ENCODE measurements at places on chromosomes 16 and 17.

DNA sequence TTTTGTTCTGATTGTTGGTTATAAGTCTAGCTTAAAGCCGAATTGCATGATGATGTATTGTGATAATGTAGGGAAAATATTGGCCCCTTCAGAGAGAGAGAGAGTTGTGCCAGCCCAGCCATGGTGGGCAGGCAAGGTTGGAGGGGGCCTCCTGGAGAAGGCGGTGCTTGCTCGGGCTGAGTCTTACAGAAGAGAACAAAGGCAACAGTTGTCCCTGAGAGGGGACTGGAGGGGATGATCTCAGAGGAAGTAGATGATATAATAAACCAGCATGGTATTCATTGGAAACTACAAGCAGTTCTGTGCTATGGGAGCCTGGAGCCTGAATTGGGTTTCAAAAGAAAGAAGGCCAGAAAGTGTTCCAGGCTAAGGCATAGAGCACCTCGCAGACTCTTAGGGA is 173.8 kb downstream of the RPTOR start:
- H3K4me3 ChIP-seq = no peak overlapping the region
- no peak overlapping the region for H3K27ac ChIP-seq
- H3K27me3 ChIP-seq = no peaks in the 10 kb centered on the region
- peaks cover 33% of the 10 kb centered on the region for H3K4me1 ChIP-seq
- H3K36me3 ChIP-seq = peaks cover 2% of the 10 kb centered on the region

GRCh38 chr17:34484193-34484733 is 95.1 kb upstream of the TMEM132E start:
- H3K4me1 ChIP-seq = no peaks in the 10 kb centered on the region
- no peak for DNase-seq
- no peak overlapping the region for H3K27ac ChIP-seq
- no peak overlapping the region for H3K4me3 ChIP-seq
- H3K36me3 ChIP-seq = no peaks in the 10 kb centered on the region
- H3K27me3 ChIP-seq = peaks cover 4% of the 10 kb centered on the region

DNA sequence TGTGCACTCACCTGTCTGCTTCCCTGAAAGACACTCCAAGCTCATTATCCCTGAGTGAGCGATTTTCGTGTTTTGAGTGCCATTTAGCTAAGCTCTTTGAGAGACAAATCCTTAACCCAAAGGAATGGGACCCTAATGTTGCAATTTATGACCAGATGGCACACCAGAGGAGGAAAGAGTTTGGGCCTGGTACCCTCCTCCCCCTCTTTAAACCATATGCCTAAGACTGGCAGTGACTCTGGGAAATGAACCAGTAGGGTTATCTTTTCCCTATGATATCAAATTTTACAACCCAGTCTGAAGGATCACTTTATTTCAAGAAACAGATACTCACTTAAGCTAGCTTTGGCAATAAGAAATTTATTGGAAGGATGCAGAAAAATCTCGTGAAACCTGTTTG is 550.4 kb downstream of the TOX3 start:
- H3K4me3 ChIP-seq = no peak overlapping the region
- no peaks in the 10 kb centered on the region for H3K4me1 ChIP-seq
- peaks cover 2% of the 10 kb centered on the region for H3K27me3 ChIP-seq
- no peak for DNase-seq
- no peaks in the 10 kb centered on the region for H3K36me3 ChIP-seq

- DNase-seq = peak; percentile 42
- H3K4me1 ChIP-seq = no peaks in the 10 kb centered on the region
- H3K27ac ChIP-seq = no peak overlapping the region
- no peak overlapping the region for H3K4me3 ChIP-seq
- H3K27me3 ChIP-seq = peaks cover 3% of the 10 kb centered on the region
Observed at GRCh38 chr17:8991514-8992285, 26.2 kb upstream of the PIK3R5 start.

- peaks cover 9% of the 10 kb centered on the region for H3K27me3 ChIP-seq
- no peak for DNase-seq
- no peak overlapping the region for H3K4me3 ChIP-seq
Observed at GRCh38 chr17:58309918-58310259, 18.7 kb downstream of the TSPOAP1 start.

DNA sequence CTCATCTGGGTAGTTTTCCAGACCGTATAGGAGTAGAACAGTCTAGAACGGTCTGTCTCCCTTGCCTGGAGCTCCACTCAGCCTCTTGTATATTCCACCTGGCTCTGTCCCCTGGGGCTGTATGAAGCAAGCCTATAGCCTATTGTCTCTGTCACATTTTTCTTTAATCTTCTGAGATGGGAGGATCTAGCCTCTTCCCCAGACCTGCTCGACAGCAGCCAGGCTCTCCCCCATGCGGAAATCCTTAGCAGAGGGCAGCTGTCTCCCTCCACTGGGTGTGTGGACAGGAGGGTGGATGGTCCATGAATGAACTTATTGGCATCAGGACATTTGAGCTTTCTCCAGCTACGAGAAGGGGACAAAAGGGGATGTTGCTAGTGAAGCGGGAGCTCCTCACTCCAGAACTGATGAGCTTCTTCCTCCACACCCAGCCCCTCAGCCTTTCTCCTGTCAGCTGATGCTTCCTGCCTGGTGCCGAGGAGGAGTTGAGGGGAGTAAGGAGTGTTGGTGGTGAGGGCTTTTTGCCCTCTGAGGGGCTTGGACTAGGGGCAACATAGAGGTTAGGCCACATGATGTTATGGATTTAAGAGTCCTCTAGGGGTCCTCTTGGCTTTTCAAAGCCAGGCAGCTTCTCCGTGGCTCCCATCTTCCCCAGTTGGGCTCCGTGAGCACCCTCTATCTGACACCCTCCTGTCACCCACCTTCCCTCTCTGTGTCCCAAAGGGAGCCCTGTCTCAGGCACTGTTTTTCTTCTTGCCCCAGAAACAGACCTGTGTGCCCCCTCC is 28.0 kb downstream of the ARHGAP23 start:
- peaks cover 62% of the 10 kb centered on the region for H3K4me1 ChIP-seq
- H3K4me3 ChIP-seq = peak overlapping the region; percentile 95
- peaks cover 3% of the 10 kb centered on the region for H3K27me3 ChIP-seq

GRCh38 chr16:82287937-82288336 is 117.9 kb upstream of the MPHOSPH6 start:
- no peaks in the 10 kb centered on the region for H3K36me3 ChIP-seq
- H3K4me1 ChIP-seq = no peaks in the 10 kb centered on the region
- H3K4me3 ChIP-seq = no peak overlapping the region
- no peak overlapping the region for H3K27ac ChIP-seq

DNA sequence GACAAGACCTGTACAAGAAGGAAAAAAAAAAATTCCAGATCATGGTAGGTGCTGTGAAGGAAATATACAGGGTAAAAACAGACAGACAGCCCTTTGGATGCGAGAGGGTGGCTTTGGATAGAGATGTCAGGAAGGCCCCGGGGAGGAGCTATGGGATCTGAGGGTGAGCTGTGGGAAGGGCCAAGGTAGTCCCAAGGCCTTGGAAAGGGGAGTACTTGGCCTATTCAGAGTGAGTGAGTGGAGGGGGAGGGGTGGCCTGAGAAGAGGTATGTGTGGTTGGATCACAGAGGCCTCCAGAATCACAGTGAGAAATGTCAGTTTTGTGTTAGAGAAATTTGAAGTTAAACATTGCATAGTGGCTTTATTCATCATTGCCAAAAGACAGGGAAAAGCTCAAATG is 31.2 kb upstream of the AKTIP start:
- no peak for DNase-seq
- no peaks in the 10 kb centered on the region for H3K4me1 ChIP-seq
- no peak overlapping the region for H3K27ac ChIP-seq
- H3K4me3 ChIP-seq = no peak overlapping the region
- H3K27me3 ChIP-seq = peaks cover 11% of the 10 kb centered on the region
- H3K36me3 ChIP-seq = no peaks in the 10 kb centered on the region

DNA sequence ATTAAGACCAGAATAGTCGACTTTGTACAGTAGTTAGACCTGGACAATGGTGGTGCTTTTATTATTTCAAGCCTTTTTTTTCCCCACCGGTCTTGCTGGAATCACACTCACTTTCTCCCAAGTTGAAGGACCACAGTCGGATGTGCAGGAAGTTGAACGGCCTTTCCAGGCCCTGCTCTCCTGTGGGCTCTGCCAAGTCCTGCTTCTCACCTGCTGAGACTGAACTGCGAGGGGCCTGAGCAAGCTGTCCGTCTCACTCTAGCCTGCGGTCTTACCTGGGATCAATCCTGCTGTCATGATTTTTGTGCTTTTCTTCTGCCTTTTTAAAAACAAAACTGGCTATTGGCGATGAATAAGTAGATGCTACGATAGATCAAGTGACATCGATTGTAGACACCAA is 1.3 kb downstream of the TLCD3A start:
- H3K4me1 ChIP-seq = peaks cover 23% of the 10 kb centered on the region
- DNase-seq = no peak
- H3K27ac ChIP-seq = peak overlapping the region; percentile 86

DNA sequence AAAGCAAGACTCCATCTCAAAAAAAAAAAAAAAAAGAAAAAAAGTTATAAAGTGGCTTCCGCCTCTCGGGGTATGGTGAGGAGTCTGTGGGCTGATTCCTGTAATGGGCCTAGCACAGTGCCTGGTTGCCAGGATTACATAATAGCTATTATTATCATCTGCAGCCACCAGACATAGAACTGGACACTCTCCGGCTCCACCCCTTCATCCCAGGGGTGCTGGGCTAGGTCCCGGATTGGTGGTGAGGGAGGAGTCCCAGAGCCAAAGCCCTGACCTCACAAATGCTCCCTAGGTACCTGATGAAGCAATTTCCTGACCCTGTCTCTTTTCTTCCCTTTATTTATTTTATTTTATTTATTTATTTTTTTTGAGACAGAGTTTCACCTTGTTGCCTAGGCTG is 11.6 kb upstream of the ADGRG1 start:
- no peak overlapping the region for H3K4me3 ChIP-seq
- no peak for DNase-seq
- H3K27me3 ChIP-seq = peaks cover 7% of the 10 kb centered on the region

DNA sequence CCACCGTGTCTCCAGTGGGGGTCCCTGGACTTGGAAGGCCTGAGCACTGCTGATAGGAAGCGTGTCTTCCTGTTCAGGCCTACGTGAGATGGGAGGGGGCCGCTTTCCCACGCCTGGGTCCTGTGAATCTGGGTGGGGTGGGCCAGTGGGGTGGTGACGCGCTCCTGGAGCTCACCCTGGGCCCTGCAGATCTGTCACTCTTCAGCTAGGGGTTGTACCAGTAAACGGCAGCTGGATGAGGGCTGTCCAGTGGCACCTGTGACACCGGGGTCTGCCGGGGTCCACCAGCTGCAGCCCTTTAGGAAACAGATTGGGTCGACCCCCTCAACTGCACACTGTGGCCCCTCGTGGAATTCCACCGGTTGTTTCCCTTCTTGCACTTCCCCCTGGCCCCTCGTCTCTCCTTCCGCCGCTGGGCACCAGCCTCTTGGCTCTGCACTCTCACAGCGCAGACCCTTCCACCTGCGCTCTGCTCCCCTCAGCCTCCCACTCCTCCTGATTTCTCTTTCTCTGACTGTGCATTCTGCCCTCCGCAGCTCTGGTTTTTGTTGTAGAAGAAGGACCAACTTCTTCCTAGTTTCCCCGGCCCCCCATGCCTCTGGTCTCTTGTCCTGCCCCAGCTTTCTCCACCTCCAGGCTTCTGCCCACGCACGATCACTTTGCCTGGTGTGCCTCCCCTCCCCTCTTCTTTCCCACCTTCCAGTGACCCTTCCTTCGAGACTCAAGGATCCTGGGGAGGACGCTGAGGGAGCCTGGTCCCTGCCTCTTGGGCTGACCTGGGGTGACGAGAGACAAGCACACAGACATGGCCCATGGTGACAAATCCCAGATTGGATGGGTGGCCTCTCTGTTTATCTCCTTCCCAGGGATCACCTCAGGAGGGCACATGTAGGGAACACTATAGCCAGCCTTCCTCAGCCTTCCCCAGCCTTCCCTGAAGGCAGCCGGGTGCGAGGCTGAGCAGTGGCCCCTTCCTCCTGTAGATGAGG is 4.8 kb downstream of the MRC2 start:
- peak overlapping the region; percentile 70 for H3K27ac ChIP-seq
- DNase-seq = no peak
- H3K36me3 ChIP-seq = peaks cover 33% of the 10 kb centered on the region
- H3K4me3 ChIP-seq = peak overlapping the region; percentile 36

DNA sequence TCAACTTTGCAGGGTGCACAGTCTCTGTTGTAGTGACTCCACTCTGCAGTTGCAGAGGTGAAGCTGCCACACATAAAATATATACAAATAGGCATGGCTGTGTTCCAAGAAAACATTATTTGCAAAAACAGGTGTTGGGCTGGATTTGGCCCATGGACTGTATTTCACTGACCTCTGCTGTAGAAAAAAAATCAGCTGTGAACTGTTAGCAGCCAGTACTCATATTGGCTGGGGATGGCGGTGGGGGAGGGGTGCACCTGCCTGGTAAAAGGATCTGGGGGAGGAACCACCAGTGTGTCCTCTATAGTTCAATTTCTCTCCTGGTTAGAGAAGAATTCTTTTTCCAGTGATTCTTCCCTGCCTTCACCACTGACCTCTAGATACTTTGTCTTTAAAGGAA is 50.0 kb downstream of the SHISA9 start:
- DNase-seq = no peak
- H3K27ac ChIP-seq = no peak overlapping the region
- no peaks in the 10 kb centered on the region for H3K4me1 ChIP-seq
- H3K4me3 ChIP-seq = no peak overlapping the region

DNA sequence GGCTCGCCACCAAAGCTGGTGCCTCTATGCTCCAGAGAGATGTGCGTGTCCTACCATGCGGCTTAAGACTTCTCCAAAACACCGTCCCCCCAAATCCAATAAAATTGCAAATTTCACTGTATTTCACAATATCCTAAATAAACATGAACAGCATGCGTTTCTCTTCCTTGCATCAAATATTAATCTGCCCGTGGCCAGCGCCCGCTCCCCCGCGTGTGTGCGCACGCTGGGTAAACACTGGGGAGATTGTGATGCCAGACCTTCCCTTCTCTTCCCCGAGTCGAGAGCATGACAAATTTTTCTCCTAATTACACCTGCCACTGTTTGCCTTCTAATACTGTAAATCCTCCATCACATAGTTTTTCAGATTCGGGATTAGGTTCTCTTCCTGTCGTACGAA is 148.1 kb downstream of the MRM1 start:
- no peak for DNase-seq
- H3K27ac ChIP-seq = no peak overlapping the region
- H3K4me1 ChIP-seq = no peaks in the 10 kb centered on the region
- peaks cover 46% of the 10 kb centered on the region for H3K27me3 ChIP-seq
- no peak overlapping the region for H3K4me3 ChIP-seq
- H3K36me3 ChIP-seq = no peaks in the 10 kb centered on the region

GRCh38 chr17:80303824-80304223 is 43.2 kb downstream of the RNF213 start:
- no peak for DNase-seq
- no peaks in the 10 kb centered on the region for H3K4me1 ChIP-seq
- peaks cover 83% of the 10 kb centered on the region for H3K36me3 ChIP-seq
- H3K27ac ChIP-seq = no peak overlapping the region
- peaks cover 4% of the 10 kb centered on the region for H3K27me3 ChIP-seq
- no peak overlapping the region for H3K4me3 ChIP-seq

- no peak for DNase-seq
- peaks cover 5% of the 10 kb centered on the region for H3K4me1 ChIP-seq
- no peak overlapping the region for H3K4me3 ChIP-seq
Observed at GRCh38 chr17:50445730-50446325, 19.8 kb downstream of the ACSF2 start.
